Stimulated activated CD8-positive, alpha-beta memory T cell treated with anti-CD3 and anti-CD28 coated beads, Interleukin-4, amount 100 ng/mL, for 24 hours (primary cell): ENCODE measurements at places on chromosomes 4 and X.

GRCh38 chrX:14344172-14344940 lies 185.0 kb upstream of the GLRA2 start:
- no peak for DNase-seq

- DNase-seq, result no peak
Observed at GRCh38 chr4:125639182-125639621, 324.4 kb downstream of the FAT4 start.

GRCh38 chr4:159487284-159487747 lies 384.4 kb downstream of the RAPGEF2 start:
- no peak for DNase-seq

DNA sequence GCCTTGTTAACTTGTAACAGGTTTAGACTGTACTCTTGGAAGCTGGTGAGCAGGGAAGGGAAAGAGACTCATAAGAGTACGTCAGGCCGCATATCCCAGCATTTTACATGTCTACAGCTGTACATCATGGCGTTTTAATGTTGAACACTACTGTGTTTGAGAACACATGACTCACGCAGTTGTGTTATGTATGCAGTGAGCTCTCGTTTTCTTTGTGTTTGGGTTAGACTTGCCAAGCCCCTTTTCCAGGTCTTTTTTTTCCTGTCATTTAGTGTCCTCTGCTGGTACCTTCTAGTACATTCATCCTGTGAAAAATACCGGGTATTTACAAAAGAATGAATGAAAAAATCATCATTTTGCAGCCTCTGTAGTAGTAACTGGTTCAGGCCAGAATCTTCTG lies 35.3 kb downstream of the SMS start:
- DNase-seq, result no peak

- DNase-seq, result no peak
Observed at GRCh38 chr4:13126976-13127910, 356.9 kb downstream of the RAB28 start.

GRCh38 chrX:47664737-47665136 lies 5.8 kb upstream of the UXT start:
- no peak for DNase-seq

- DNase-seq, result no peak
Observed at GRCh38 chr4:20354120-20354519, 102.4 kb downstream of the SLIT2 start.

- no peak for DNase-seq
Observed at GRCh38 chr4:121227341-121227792, 63.2 kb upstream of the TNIP3 start.

DNA sequence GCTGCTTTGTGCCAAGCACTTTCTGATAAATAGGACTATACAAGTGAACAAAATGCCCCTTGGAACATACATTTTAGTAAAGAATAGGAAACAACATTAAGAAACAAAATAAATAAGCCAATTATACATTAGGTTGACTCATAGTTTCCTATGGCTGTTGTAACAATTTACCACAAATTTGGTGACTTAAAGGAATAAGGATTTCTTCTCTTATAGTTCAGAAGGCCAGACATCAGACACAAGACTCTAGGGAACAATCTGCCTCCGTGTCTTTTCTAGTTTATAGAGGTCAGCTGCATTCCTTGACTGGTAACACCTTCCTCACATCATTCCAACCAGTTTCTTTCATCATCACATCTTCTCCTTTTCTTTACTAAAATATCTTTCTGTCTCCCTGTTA lies 235.9 kb upstream of the PCDH18 start:
- no peak for DNase-seq

GRCh38 chrX:132489578-132490419 lies 961 bp upstream of the MBNL3 start:
- no peak for DNase-seq

- no peak for DNase-seq
Observed at GRCh38 chr4:153020457-153020856, 84.3 kb downstream of the FHDC1 start.

- DNase-seq, result no peak
Observed at GRCh38 chr4:147192679-147193078, 247.0 kb upstream of the TTC29 start.

DNA sequence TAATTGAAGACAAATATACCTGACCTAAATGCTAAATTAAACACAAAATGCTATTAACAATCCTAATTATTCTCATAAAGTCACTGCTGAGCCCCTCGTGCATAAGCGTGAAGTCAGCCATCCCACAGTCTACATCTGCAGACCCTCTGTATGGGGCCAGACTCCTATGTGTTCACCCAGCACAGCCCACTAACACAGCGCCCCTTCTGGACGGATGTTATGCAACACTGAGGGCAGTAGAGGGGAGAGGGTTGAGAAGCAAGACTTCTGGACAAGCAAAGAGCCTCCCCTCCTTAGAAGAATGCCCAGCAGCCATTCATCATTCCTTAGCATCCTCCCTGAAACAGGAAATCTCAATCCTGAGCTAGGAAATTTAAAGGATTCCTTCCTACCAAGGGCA lies 7.9 kb downstream of the TRPC3 start:
- no peak for DNase-seq

GRCh38 chrX:42818151-42818921 lies 40.4 kb upstream of the PPP1R2C start:
- no peak for DNase-seq

- no peak for DNase-seq
Observed at GRCh38 chr4:185068837-185069236, 50.5 kb downstream of the HELT start.

DNA sequence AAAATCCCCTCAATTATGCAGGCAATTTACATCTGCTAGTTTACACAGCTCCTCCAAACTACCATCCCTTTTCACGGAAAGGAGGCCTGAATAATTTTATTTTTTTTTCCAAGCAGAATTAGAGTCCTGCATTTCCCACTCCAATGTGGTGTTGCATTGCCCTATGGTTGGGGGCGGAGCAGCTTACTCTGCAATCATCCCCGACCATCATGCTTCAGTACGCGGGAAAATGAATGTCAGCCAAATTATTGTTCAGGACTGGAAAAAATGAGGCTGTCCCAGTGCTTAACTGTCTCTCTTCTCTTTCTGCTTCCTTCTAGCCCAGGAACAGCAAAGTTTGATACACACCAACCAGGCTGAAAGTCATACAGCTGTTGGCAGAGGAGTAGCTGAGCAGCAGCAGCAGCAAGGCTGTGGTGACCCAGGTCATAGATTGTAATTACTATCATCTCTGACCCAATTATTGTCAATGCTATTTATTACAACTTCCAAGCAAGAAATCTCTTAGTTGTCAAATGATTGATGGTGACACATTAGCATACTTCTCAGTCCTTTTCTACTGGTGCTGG lies 28.3 kb downstream of the MMRN1 start:
- DNase-seq, result no peak

DNA sequence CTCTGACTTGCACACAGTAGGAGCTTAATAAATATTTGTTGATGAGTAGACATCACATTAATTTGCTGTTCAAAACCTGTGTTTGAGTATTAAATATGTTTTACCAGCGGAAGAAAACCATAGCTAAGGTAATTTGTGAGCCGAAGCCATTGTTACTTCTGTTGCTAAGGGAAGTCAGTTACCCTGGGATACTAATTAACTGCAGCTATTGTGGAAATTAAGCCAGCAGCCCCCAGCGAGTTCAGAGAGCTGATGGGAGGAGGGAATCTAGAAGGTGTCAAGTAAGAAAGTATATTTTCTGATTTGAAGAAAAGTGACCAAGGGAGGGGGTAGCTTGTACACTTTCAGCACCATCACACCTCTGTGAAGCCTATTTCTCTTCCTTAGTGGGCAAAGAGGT lies 76.7 kb upstream of the IGSF1 start:
- DNase-seq, result no peak

DNA sequence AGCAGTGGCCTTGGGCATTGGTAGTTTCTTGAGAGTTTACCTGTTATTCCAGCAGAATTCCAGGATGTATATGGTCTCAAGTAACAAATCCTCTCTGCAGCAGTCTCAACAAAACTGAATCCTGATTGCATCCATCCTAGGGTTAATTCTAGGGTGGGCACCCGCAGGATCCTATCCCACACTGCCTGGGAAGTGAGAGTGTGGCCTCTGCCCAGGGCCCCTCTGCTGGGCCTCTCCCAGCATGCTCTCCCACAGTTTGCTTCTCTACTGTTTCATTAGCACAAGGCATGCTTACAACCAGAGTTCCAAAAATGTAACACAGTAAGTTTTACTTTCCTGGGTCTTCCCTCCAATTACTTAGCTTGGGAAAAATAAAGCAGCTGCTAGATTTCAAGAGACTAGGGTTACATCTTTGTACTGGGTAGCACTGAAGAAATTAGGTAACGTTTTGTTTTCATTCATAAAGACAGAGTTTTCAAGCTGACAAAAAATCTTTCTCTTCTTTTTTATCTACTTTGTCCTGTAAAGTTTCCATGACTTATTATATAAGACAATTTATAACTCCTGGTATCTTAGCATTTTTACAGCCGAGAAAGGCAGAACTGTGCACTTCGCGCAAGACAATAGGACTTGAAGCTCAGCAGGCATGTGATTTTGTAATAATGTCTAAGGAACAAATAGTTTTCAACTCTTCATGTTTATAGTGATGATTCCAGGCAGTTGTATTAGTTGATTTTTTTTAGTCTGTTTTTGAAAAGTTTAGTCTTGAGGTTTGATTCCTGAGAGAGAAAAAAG lies 131.2 kb upstream of the PCDH18 start:
- no peak for DNase-seq

DNA sequence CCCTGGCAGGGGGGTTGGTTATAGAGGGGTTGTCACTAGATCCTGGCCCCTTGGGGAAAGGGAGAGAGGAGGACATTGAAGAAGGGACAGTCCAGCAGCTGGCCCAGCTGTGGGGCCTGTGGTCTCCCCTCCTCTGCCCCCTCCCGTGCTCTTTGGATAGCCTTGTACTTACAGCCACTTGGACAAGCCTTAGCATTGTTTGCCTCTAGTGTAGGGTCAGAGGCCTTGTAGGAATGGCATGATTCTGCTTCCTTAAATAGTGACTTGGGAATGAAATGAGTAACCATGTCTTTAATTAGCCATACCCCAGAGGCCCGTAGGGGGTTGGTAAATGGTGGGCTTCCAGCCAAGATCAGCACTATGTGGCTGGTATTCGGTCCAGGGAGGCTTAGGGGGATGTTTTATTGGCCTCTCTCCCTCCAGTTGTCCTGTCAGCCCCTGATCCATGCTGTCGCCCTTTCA lies 230.6 kb downstream of the PTTG2 start:
- DNase-seq, result no peak

- no peak for DNase-seq
Observed at GRCh38 chr4:134027931-134028330, 173.7 kb downstream of the PABPC4L start.

DNA sequence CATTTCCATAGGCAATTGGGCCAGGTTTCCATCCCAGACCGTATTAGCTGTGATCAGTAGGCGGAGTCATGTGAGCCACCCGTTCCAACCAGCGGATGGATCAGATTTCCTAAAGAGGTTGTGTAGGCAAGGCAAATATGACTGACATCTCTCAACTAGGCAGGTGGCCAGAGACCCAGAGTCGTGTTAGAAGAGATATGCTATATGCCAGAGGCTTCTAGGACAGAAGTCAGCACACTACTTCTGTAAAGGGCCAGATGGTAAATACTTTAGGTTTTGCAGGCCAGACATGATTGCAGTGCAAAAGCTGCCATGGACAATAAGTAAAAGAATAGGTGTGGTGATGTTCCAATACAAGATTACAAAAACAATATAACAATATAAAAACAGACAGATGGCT lies 788.4 kb downstream of the RPA4 start:
- DNase-seq, result no peak

DNA sequence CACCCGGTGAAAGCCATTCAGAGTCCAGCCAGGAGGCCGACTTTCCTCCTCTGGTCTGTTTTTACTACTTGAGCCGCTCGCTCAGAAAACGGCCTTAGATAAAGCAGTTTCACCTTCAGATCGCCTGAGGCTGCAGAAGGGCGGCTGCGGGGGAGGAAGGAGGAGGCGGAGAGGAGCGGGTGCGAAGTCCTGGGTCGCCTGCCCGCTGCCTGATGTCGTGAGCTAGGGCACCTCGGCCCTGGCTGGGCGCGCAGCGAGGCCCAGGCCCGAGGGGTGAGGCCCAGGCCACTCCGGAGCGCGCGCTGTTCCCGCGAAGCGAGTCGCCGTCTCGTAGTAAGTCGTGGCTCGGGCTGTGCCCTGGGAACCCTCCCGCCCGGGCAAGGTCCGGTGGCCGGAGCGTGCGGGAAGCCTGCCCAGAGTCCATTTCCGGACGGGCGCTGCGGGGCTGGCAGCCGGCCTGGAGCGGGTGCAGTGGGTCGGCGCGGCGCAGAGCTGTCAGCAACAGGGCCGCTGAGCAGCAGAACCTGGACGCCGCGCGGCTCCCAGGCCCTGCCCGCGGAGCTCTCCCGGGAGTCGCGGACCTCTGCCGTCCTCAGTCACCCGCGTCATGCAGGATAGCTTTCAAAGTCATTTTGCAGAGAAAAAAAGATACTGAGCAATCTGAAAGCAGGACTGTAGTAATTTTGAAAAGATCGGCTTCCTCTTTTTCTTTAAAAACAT lies 18.6 kb downstream of the TRIM2 start:
- DNase-seq, result no peak

GRCh38 chrX:24117258-24117657 lies 32.3 kb upstream of the ZFX start:
- no peak for DNase-seq

GRCh38 chr4:104470770-104471169 lies 23.9 kb downstream of the CXXC4 start:
- no peak for DNase-seq

DNA sequence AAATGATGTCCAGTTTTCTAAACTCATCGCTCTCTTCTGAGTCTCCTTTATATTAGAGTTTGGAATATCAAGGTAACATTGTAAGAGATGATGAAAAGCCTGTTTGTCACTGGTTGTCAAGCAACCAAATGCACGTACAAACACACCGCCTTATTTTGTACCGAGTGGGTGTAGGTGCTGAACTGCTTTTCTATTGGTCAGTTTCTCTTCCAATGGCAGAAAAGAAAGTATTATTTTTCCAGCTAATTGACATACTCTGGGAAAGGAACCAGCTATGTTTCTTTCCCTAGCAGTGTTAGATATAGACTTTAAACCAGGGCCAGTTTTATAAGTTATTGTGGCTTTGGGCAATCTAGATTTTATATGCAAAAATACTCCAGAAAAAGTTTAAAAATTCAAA lies 6.6 kb upstream of the PPM1K start:
- DNase-seq, result no peak

- no peak for DNase-seq
Observed at GRCh38 chr4:76758290-76758882, 139.6 kb downstream of the SOWAHB start.

- DNase-seq, result no peak
Observed at GRCh38 chr4:81574991-81575390, 103.3 kb upstream of the RASGEF1B start.

DNA sequence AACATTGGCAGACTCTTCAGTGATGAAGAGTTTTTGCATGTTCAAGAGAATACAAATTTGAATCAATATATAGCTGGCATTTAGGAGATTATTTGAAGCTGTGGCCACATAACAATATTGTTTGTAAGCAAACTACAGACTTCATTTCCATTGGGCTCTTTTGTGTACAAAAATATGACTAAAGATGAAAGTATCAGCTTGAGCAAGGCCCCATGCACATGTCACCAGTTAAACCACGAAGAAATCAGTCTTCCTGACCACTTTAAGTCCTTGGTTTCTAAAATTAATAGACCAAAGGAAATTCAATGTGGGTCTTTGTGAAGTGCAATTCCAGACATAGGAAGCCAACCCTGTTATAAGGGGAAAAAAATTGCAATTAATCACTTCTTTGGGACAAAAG lies 1664.6 kb upstream of the ADGRL3 start:
- no peak for DNase-seq
